Fibroblast of pulmonary artery (primary cell): ENCODE measurements at places on chromosomes 11 and 22.

- DNase-seq = no peak
These were observed 46.9 kb downstream of the MSANTD4 start for GRCh38 chr11:105975128-105975527.

DNA sequence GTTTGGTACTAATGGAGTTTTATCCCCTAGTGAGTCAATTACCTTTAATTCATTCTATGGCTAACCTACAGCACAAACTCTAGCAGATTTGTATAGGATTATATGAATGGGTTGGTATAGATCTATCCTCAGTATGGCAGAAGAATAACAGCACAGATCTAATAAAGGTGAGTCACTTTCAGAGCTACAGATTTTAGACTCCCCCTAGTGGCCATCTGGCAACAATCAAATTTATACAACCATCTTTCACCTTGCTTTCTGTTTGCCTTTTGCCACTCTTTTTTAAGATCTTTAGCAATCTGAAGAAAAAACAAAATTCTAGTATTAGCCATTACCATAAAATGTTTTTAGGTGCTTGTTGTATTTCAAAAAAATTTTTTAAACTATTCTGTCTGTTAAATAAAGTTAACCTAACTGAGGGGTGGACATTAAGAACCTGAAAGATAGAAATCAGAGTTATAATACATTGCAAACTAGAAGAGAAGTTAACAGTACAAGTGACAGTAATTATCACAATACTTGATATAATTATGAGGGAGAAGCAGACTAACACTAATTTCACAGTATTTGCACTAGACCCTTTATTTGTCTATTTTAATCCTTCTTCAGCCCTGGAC lies 25.8 kb downstream of the DDIAS start:
- DNase-seq = peak; percentile 73

GRCh38 chr11:61588728-61589191 lies 7.9 kb upstream of the SYT7 start:
- DNase-seq = no peak

- peak; percentile 76 for DNase-seq
These were observed 10.2 kb downstream of the PACS1 start for GRCh38 chr11:66080055-66080817.

- no peak for DNase-seq
These were observed 318.1 kb downstream of the TENM4 start for GRCh38 chr11:79122759-79123158.

- peak; percentile 26 for DNase-seq
These were observed 2.2 kb downstream of the CALCA start for GRCh38 chr11:14969901-14970323.

- DNase-seq = peak; percentile 57
These were observed 31.2 kb upstream of the TRIM29 start for GRCh38 chr11:120168960-120169681.

DNA sequence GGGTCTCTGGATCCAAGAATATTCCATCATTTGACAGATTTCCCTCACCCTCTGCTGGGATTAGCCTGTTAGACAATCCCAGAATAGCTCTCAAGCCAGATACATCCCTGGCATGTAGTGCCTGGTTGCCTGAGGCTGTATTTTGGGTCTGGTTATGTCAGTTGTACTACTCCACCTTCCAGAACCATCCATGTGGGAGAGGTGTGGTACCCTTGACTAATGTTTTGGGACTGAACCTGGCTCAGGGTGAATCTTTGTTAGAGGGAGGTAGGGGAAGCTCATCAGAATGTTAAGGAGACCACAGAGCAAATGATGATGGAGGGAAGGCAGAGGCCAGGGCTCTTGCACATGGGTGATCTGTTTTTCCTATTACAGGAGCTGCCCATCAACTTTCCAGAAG lies 5.2 kb downstream of the C11orf52 start:
- DNase-seq = no peak

GRCh38 chr11:32615422-32615821 lies 31.8 kb downstream of the EIF3M start:
- DNase-seq = peak; percentile 72

DNA sequence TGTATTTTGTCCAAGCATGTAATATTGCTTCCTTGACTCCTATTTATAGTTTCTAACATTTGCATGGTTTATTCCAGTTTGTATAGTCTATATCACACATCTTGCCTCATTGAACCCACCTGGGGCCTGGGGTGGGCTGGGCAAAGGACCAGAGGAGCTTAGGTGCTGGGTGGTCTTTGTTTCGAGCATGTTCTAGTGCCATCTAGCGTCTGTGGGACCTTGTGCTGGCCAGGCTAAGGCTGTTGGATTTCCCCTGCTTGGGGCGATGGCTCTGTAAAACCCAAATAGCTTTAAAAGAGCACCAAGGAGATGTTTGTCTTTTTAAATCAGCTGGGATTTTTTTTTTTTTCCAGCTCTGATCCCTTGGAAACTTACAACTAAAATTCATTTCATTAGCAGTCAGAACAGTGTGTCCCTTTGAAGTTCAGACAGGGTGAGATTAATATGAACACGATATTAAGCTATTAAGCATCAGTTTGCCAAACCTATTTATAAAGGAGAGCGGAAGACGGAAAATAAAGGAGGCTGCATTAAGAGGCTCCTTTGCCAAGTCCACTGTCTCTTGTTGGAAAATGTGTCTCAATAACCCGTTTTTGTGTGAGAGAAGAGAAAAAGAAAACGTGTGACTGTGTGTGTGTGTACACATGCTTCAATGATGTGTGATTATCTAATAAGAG lies 157.4 kb downstream of the COMMD9 start:
- DNase-seq = peak; percentile 83

GRCh38 chr22:23520863-23521440 lies 59.1 kb downstream of the IGLL1 start:
- DNase-seq = peak; percentile 64

GRCh38 chr22:49626361-49627216 lies 201.1 kb downstream of the BRD1 start:
- DNase-seq = no peak

DNA sequence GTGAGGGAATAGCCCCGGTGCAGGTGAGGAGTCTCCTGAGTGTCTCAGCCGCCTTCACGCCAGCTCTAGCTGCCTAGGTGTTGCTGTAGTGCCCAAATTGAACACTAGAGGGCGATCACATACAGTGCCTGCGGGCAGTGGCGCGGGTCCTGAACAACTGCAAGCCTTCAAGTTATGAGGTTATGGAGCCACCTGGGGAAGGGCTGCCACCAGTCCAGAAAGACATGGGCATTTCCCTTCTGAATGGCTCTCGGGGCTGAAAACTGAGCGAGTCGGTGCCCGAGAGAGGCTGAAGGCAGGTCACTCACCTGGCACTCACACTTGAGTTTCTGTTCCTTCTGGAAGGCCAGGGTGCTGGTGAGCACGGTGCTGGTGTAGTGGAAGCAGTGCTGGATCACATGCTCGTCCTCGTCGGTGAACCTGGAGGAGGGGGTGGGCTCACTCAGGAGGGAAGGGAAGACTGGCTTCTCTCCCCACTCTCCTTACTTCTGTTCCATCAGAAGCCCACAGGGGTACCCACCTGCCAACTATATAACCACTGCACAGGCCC lies 88.4 kb downstream of the PDE2A start:
- peak; percentile 69 for DNase-seq

DNA sequence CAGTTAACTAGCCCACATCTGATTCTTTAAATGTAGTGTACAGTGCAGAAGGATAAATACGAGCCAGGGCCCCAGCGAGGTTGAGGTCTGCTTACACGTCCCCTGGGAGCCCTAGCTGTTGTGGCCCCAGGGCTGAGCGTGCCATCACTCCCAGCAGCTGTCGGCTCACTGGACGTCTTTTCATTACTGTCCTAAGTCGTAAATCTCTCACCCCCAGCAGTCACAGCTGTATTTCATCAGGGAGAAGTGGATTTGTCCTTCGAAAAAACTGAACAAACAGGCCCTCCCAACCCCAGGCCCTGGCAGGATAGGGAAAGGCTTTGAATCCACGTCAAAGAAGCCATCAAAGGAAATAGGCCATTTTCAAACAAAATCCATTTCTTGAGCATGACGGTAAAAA lies 110.4 kb upstream of the CSNK2A3 start:
- DNase-seq = no peak
